ENCODE measurements at places on chromosomes 7 and 10. TPM values are rescaled to one million over a fixed set of nuclear protein-coding genes. Genes with fewer than 3 reads are reported as not detected.

The TYW1B gene
- total RNA-seq, result 2.6 TPM

The PSD gene
- total RNA-seq, result 1.6 TPM

The PLXNA4 gene
- 2.2 TPM for total RNA-seq

The VAX1 gene
- total RNA-seq, result not detected

The PRSS37 gene
- not detected for total RNA-seq

The IMPDH1 gene
- 52.0 TPM for total RNA-seq

The ZNF438 gene
- 8.1 TPM for total RNA-seq

The OPN1SW gene
- not detected for total RNA-seq

The PTN gene
- 0.20 TPM for total RNA-seq

The MUC12 gene
- total RNA-seq, result not detected

The TACR2 gene
- not detected for total RNA-seq

The FAM25C gene
- total RNA-seq, result not detected

The NPC1L1 gene
- total RNA-seq, result not detected

The THAP5 gene
- 15.1 TPM for total RNA-seq

The HOGA1 gene
- 2.5 TPM for total RNA-seq

The SPDYE2B gene
- total RNA-seq, result not detected

The AASS gene
- 33.2 TPM for total RNA-seq

The GNG11 gene
- 74.1 TPM for total RNA-seq

The LRRC27 gene
- total RNA-seq, result 9.6 TPM

The PSAP gene
- 686 TPM for total RNA-seq

The NAMPT gene
- 98.7 TPM for total RNA-seq

The SEC61G gene
- 152 TPM for total RNA-seq

The GJD4 gene
- not detected for total RNA-seq

The SFRP5 gene
- not detected for total RNA-seq

The HMX3 gene
- not detected for total RNA-seq

The OR2A12 gene
- not detected for total RNA-seq

The NME8 gene
- total RNA-seq, result not detected

The TMEM176A gene
- total RNA-seq, result not detected

The LIPA gene
- 89.7 TPM for total RNA-seq

The ELN gene
- total RNA-seq, result 1.5 TPM

The SPDYE8 gene
- total RNA-seq, result not detected

Measured in subcutaneous preadipocyte (primary cell).